Uterus (tissue), 4 donors: ENCODE measurements at places on chromosomes 7 and 10.

- no peak for DNase-seq
Observed at GRCh38 chr10:76968483-76968882, 669.1 kb downstream of the KCNMA1 start.

DNA sequence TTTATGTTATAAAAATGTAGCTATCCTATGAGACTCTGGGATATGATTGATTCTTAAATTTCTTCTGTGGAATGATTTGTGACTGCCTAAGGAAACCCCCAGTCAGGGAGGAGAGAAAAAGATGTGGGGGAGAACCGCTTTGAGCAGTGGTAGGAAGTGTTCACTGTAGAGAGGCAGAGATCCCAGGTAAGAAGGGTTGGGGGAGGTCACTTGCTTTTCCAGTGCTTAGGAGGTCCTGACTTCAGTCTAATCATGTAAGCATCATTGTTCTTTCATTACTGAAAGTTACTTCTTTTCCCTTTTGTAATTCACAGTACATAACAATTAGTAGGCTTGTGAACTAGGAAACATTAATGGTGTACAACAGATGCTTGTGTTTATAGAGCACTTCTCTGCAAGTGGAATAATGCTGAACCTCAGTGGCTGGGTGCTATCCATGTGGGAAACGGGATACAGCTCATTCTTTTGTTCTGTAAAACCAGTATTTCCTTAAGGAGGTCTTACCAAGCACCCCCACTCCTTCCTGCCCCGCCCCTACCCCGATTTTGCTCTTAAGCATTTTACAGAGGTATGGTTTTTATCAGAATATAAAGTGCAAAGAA is 165.4 kb downstream of the ST7 start:
- no peak for DNase-seq

DNA sequence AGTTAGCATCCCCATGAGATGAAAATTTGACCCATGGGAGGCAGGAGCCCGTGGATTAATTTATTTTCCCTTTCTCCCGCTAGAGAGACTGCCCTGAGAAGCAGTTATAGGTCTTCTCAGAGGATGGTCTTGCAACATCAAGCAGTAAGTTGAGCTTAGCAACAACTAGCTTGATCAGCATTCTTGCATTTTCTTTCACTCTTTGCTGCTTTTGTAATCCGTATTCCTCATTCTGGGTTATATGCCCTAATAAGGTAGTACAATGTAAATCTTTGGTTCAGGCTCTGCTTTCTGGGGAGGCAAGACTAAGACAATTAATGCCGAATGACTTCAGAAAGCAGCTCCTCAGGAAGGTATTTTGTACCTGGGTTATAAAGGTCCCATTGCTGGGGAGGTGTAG is 146.8 kb downstream of the FZD1 start:
- no peak for DNase-seq

DNA sequence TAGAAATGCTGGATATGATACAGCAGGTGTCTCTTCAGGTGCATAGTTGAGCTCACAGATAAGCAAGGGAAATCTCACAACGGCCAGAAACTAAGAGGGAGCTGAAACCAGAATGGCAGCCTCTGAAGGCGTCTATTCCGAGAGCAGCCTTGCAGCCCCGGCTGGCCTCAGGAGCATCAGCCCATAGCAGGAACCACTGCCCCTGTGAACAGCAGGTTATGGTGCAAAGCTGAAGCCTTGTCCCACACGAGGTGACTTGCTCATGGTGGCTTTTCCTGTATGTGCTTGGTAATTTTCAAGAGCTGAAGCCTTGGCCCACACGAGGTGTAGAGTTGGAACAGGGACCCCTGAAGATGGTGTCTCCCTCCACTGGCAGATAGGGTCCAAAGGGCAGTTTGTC is 33.2 kb downstream of the BNIP3 start:
- no peak for DNase-seq

DNA sequence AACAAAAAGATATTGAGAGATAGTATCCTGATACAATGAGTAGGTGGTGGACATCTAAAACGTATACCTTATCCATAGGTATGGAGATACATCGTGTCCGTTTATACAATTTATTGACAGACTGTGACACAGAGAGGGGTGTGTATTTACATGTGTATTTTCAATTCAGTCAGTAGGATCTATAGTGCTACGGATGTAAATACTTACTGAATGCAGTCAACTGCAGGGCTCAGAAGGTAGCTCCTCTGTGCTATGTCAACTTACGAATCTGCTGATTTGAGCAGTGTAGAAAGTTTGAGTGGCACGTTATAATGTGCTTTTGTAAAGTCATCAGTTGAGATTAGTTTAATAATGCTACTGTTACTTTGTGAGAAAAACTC is 626 bp downstream of the ZNF804B start:
- no peak for DNase-seq

- no peak for DNase-seq
Observed at GRCh38 chr10:110420401-110421193, 77.1 kb upstream of the DUSP5 start.

- no peak for DNase-seq
Observed at GRCh38 chr7:148888300-148888699, 4.2 kb upstream of the EZH2 start.

GRCh38 chr7:26449175-26450165 is 157.8 kb downstream of the SNX10 start:
- no peak for DNase-seq

DNA sequence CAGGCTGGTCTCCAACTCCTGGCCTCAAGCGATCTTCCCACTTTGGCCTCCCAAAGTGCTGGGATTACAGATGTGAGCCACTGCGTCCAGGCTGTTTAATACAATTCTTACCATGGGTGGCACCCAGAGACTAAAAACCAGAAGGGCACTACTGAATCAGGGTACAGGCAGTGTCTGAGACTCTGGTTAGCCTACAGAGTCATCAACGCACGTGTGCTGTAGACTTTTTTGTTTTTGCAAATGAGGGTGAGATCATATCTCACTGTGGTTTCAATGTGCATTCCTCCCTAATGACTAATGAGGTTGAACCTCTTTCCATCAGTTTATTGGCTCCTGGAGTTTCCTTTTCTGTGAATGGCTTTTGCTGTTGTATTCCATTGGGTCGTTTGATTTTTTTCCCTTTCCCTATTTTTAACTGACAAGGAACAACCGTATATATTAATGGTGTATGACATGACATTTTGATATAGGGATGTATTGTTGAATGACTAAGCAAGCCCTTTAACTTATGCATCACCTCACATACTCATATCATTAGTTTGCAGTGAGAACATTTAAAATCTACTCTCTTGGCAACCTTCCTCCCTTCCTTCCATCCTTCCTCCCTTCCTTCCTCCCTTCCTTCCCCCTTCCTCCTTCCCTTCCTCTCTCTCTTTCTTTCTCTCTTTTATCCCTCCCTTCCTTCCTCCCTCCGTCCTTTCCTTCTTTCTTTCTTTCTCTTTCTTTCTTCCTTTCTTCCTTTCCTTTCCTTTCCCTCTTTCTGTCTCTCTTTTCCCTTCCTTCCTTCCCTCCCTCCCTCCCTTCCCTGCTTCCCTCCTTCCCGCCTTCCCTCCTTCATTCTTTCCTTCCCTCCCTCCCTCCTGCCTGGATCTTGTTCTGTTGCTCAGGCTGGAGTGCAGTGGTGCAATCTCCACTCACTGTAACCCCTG is 9.3 kb upstream of the TMEM270 start:
- DNase-seq = peak; percentile 61

- DNase-seq = no peak
Observed at GRCh38 chr7:83394776-83395175, 232.1 kb upstream of the PCLO start.

DNA sequence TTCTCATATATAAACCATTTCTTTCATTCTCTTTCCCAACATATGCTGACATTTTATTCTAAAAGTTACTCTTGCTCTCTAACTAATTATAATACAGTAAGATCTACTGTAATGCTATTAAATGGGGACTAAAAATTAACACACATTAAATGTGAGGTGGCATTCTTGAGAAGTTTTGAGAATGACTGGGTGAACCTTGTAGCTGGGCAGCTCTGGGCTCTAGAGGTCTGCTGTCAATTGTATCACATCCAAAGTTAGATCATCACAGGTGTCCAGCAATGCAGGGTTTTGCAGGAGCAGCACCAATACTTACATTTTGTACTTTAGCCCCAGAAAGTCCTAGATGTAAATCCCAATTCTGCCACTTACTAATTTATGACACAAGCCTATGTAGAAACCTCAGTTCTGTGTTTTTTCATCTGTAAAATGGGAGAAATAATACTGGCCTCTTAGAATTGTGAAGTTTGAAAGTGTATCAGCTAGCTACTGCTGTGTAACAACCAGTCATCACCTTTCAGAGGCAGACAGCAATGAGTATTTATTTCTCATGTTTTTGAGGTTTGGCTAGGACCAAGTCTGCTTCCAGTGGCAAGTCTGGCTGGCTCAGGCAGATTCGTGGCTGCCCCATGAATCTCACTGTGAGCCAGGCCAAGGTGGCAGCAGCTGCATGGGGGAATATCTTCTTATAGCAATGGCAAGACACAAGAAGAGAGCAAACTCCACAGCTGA is 79.6 kb upstream of the EMX2 start:
- no peak for DNase-seq
